ENCODE measurements at places on chromosomes 7 and 10.

- DNase-seq: no peak
Measured at GRCh38 chr7:65927489-65928448, 54.2 kb downstream of the GUSB start.

DNA sequence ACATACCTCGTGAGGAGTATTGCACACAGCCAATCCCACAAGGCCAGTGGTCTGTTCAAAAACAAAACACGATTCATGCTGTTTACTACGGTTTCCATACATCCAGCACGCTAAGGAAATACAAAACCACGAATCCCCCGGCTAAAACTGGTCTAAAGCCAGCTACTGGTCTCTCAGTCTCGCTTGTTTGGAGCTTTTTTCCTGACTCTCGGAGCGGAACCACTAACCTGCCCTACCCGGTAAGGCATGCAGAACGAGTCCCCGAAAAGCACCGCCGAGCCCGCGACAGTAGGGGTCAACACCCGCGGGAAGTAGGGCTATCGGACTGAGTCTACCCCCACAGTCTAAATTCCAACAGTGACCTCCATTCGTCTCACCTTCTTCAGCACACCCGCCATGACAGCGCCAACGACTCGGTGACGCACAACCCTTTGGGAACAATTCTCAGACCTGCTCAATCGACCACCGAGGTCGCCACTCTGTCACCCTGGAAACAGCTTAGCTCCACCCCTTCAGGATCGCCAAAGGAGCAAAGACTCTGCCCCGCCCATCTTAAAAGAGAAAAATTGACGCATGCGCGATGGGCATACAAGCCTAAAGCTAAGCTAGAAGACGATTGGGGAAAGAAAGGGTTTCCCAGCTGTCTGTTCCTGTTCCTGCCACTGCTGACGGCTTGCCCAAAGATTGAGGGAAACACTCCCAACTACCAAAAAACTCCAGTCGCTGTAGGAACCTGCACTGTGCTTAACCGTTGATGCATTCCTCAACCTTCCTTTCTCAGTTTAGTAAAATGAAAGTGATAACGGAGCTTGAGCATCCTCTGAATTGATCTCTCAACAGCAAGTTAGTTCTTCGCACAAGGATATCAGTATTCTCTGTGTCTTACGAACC is at the start of gene NDUFA5:
Gene NDUFA5, minus strand, starts transcription at position 421 of the 891 bp plus-strand sequence. Its CDS starts 23 bp downstream, at position 398.
- DNase-seq: peak; percentile 97

GRCh38 chr10:70820976-70821750 is 5.4 kb downstream of the SGPL1 start:
- no peak for DNase-seq

GRCh38 chr7:139231513-139232376 is 708 bp downstream of the UBN2 start:
- DNase-seq: peak; percentile 35

DNA sequence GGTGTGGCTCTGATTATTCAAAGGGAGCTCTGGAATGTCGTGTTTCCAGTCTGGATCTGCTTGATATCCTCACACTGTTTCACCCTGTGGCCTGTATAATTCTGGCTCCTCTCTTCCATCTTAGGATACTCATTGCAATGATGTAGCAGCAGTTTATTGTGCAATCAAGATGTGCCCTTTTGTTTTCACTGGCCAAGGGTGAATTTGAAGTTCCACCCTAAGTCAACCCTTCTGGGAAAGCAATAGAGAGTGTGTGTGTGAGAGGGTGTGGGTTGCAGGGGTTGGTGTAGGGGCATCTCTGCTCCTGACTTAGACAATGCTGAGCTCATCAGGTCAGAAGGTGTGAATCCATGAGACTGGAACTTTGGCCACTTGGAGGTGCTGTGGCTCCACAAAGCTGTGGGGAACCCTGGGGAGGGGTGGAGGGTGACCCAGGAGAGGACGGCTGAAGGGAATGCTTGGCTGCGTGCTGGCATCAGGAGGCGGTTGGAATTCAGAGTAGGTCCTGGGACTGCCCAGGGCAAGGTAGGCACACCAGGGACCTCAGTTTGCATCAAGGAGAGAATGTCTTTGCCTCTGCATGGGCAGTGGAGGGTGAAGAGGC is 118.0 kb upstream of the PRSS58 start:
- DNase-seq: no peak

- no peak for DNase-seq
Measured at GRCh38 chr10:113893570-113893969, 39.1 kb downstream of the NHLRC2 start.

DNA sequence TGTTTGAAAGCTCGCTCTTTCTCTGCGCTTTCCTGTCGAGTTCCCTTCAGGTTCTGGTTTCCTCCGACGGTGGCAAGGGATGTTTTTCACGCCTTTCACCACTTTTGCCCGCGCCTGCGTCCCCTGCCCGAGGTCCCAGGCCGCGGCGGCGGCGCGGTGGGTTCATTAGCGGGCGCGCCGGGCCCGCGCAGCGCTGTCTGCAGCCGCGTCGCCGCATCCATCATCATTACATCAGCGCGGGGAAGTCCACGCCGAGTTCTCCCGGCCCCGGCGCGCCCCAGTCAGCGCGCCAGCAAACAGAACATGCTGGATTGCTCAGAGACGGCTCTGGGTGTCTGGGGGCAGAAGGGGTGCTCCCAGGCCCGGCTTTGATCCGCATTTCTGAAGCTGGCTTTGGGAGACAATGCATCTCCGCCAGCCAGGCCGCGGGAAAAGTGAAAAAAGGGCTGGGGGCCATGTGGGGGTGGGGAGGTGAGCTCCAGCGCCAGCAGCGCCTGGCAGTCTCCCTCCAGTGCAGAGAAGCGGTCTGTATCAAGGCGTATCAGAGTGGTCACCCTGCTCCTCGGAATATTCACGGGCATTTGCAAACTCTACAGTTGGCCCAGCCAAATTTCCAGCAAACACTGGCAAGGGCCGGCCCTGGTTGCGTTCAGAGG is 8.9 kb downstream of the GLI3 start:
- DNase-seq: no peak

DNA sequence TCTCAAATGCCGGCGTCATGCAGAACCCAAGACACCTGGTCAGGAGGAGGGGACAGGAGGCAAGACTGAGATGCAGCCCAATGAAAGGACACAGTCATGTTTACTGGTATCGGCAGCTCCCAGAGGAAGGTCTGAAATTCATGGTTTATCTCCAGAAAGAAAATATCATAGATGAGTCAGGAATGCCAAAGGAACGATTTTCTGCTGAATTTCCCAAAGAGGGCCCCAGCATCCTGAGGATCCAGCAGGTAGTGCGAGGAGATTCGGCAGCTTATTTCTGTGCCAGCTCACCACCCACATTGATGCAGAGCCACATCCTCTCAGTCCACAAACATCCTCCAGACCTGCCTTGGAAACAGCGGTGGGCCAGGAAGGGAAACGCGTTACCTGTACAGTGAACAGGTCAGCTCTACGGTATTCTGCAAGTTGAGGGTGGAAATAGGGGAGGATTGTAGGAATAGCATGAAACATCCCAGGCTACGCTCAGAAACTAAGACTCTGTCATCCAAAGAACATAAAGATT is 133.1 kb upstream of the PRSS1 start:
- no peak for DNase-seq

DNA sequence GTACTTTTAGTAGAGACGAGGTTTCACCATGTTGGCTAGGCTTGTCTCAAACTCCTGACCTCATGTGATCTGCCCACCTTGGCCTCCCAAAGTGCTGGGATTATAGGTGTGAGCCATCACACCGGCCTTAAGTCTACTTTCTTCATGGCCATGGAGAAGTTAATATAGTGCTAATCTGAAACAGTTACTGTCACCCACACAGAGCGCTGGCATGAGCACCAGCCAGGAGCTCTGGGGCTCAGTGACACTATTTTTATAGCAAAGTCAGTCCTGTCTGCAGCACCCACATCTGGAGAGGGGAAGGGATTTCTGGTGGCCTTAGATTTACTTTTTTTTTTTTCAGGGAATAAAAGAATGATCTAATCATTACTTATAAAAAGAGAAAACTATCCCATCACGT is 21.3 kb downstream of the DNAJC12 start:
- no peak for DNase-seq

GRCh38 chr7:77439572-77439971 is 23.4 kb upstream of the GSAP start:
- no peak for DNase-seq

GRCh38 chr7:45700556-45700955 is 126.4 kb downstream of the ADCY1 start:
- DNase-seq: no peak

- DNase-seq: no peak
Measured at GRCh38 chr7:74066626-74067025, 17.0 kb upstream of the LIMK1 start.

DNA sequence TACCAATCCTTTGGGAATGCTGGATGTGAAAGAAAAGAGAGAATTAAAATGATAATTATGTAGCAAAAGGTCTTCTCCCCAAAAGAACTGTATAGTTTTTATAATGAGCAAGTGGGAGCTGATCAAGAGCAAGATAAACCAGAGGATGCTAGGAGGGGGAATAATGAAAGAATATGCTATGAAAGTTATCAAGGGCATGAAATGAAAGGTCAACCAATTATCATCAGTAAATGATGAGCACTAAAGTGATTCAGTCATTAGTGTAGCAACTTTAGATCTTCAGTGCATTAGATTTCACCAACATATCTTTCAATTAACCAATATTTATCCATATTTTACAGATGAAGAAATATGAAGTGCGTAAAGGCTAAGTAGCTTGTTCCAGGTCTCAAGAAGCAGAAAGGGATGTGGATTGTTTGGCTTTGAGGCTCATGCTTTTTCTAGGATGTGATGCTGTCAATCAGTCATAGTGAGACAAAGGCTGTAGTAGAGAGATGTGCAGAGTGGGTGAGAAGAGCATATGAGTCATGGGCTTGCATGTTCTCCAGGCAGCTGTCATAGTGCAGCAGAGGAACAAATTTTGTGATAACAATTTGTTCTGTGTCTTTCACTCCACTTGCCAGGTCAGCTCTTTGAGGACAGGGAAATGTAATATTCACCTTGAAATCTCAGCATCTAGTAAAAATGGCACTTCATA is 5.7 kb upstream of the OR2F2 start:
- DNase-seq: no peak

DNA sequence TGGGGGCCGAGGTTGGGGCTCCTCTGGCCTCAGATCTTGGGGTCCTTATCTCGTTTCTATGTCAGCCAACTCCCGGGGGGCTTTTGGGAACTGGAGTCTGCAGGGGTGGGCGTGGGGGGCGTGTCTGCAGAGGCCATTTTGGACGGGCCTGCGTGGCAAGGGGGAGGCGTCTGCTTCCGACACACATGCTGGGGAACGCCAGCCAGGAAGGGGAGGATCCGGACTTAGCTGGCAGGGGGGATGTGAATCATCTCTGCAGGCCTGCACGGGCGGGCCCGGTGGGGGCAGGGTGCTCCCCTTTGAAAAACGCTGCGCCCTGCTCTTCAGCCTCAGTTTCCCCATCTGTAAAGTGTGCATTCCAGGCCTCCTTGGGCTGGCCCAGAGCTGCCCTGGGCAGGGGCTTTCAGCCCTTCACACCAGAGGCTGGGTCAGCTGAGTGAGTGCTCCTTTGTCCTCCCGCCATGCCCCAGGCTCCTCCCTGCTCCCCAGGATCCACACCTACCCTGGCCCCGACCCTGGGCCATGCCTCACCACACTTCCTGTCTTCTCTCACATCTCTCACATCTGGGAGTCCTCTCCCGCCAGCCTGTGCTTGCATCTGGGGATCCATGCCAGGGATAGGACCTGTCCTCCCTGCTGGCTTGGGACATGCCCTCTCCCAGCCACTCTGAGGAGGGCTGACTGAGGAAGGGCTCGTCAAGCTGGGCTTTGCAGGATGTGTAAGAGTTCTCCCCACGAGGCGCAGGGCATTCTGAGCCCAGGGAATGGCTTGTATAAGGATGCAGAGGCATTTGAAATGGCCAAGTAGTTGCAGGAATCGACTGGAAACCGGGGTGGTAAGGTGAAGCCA is 172.6 kb upstream of the TNRC18 start:
- peak; percentile 59 for DNase-seq

DNA sequence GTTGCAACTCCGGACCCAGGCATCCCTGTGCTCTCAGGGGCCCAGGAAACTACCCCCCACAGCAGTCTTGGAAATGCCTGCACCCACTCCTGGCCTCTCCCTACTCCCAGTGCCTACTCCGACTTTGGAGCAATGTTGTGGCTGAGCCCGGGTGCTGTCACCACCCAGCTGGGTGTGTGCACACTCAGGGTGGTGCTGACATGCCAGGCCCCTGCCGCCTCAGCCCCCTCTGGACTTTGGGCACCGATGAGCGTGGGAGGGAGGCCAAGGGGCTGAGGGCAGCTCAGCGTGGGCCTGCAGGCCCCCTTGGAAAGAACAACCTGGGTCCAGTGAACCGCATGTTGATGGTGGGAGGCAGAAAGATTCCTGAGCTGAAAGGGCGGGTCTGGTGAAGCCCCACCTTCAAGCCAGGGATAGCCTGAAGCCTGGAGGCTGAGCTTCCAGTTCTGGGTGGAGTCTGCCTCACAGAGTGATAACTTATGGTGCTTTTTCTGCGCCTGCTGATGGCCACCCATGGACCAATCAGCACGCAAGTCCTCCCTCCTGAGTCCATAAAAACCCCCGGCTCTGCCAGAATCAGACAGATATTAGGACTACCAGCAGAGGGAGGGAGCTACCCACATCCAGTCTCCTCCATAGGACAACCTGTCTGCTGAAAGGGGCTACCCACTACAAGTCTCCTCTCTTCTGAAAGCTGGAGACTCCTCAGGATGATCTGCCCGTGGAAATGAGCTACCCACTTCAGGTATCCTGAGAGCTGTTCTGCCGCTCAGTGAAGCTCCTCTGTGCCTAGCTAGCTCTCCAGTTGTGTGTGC is 380.4 kb upstream of the SORCS1 start:
- no peak for DNase-seq

DNA sequence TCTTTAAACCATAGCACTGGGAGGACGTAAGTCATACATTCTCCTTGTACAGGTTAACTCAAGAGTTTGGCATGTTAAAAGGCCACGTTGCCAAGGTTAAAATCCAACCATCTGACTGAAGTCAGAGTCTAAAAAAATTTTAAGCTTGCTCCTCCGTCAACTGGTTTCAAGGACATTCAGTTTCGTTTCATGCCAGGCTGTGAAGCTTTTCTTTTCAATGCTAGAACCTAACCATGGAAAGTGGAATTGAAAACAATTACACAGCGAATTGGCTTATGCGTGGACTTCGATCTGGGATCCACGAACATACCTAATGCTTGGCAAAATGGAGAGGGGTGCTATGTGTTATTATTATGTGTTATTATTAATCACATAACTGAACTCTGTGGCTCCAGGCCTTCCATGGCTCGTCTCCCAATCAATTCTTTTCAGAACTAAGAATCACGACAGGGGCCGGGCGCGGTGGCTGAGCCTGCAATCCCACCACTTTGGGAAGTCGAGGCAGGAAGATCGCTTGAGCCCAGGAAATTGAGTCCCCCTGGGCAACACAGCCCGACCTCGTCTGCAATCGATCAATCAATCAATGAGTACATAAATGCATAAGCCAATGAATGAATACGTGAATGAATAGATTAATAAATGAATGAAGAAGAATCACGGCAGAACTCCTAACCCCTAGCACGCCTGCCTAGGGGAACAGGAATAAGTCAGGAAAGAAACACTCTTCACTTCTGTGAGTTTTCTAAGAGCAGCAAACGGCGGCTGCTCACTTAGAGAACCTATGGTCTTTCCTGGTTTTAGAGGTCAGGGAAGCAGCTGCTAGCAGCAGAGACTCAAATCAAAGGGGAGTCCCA is 733 bp upstream of the ARL5B start:
- no peak for DNase-seq

All from posterior cingulate gyrus (tissue), 11 donors.